Fibroblast of skin of right biceps (primary cell): ENCODE measurements at places on chromosomes 6 and 20.

- peak; percentile 37 for DNase-seq
These were observed 390.5 kb downstream of the QKI start for GRCh38 chr6:163804991-163805390.

DNA sequence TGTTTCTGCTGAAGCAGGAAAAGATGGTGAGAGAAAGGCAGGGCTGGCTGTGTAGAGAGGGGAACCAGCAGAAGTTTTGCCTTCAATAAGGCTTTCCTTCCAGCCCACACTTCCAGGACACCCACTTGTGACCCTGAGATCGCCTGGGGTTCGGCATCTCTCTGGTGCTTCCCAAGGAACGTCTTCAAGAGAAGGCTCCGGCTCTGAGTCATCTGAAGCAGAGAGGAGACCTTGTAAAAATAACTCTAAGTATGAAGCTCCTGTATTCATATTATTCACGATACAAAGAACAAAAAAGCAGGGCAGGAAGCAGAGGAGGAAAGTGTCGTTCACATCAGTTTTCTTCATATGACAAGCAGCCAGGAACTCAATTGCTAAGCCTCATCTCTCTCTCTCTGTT lies 95.4 kb upstream of the MRPS10 start:
- peak; percentile 61 for DNase-seq

GRCh38 chr6:4451081-4451480 lies 315.7 kb upstream of the ECI2 start:
- DNase-seq = no peak

DNA sequence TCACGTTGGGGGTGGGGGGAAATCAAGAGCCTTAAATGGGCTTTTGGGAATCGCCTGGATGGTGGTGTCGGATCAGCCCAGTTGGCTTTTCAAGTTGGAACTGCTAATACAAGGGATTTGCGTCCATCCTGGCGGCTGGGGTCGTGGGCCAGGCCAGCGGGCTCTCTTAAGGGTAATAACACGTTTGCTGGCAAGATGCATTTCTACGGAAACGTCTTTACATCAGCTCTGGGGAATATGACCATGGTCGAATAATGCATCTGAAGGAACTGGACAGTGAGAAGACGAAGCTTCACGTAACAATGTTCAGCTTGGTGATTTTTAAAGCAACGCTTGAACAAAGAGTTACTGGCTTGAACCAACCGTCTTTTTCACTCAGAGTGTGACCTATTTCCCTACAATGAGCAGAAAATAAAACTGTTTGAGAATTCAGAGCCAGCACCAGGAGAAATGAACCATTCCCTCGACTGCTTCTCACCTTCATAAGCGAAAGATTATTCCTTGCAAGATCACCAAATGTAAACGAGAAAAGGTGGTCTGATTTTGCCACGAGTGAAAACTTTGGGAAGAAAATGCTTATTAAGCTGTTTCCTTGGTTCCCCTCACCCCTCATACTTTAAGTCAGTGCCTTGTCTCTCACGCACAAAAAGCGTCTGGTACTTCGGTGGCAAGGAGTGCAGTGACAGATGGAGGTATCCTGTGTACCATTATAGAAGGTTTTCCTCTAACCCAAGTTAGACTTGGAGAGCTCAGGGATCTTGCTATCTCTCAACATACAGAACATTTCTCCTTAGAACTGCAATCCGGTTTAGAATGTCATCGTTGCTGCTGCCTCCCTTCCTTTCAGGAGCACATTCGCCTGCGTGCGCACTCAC lies 1.4 kb upstream of the MARCKS start:
- DNase-seq = peak; percentile 67

GRCh38 chr20:25659999-25660398 lies 36.2 kb upstream of the NANP start:
- no peak for DNase-seq

DNA sequence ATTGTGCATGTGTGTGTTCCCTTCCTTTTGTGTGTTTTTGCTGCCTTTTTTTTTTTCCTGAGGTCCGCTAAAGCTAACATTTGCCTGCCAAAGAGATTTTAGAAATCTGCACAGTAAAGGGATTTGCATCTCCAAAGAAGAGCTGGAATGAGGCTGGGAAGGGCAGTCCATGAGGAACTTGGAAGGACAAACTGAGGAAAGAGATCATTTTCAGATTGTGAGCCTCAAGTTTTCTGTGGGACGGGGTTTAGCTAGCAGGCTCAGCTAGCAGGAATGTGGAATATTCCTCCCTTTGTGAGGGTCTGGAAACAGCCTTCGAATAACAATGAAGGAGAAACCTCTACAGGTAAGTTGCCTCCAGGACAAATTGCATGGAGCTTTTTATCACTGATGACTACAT lies 3.8 kb downstream of the INSM1 start:
- no peak for DNase-seq

DNA sequence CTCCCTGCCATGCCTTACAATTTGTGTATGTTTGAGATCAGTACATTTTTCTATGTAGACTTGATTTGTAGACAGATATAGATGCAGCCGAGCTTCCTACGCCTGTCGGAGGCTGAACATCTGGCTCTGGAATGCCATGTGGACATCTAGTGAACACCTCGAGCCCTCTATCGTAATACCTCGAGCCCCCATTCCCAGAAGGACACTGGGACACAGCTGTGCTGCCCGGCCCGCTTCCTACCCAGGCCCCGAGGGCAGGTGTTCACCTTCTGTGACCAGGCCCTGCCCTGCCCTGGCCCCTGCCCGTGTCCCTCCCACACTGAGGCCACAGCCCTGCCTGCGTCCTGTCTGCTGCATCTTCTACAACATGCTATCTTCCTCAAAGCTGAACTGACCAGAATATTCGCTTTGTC lies 12.9 kb downstream of the RPS6KA2 start:
- no peak for DNase-seq

GRCh38 chr6:168148231-168148849 lies 69.3 kb upstream of the FRMD1 start:
- no peak for DNase-seq

GRCh38 chr6:125528621-125529041 lies 220.8 kb upstream of the HEY2 start:
- DNase-seq = no peak

GRCh38 chr6:11386323-11386722 lies 151.2 kb upstream of the TMEM170B start:
- DNase-seq = no peak

GRCh38 chr6:87806099-87806498 lies 104.1 kb upstream of the AKIRIN2 start:
- DNase-seq = no peak

GRCh38 chr6:53240139-53240538 lies 91.5 kb upstream of the GCM1 start:
- no peak for DNase-seq

DNA sequence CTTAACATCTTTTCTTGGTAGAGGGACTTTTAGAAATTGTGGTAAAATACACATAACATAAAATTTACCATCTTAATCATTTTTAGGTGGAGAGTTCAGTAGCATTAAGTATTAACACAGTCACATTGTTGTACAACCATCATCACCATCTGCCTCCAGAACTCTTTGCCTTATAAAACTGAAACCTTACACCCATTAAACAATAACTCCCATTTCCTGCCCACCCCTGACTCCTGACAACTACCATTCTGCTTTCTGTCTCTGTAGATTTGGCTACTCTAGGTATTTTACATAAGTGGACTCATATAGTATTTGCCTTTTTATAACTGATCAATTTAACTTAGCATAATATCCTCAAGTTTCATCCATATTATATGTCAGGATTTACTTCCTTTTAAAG lies 88.7 kb downstream of the ZHX3 start:
- no peak for DNase-seq

DNA sequence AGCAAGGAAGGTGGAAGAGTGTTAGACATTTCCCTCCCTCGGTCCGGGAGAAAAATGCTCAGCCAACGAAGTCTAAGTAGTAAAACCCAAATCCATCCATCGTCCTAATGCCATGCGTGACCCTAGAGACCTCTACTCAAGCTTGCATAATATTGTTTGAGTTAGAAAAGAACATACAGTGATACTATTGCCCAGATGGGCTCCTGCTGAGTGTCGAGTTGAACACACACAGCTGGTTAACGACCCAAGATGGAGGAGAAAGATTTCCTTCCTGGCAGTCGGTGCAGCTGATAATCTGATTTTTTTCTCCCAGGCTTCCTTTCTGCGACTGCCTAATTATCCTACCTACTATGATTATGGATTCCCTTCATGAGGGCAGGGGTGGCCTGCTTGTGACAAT lies 164.4 kb upstream of the KCNG1 start:
- DNase-seq = no peak

- no peak for DNase-seq
These were observed 5.3 kb upstream of the OSBPL2 start for GRCh38 chr20:62232770-62233645.

DNA sequence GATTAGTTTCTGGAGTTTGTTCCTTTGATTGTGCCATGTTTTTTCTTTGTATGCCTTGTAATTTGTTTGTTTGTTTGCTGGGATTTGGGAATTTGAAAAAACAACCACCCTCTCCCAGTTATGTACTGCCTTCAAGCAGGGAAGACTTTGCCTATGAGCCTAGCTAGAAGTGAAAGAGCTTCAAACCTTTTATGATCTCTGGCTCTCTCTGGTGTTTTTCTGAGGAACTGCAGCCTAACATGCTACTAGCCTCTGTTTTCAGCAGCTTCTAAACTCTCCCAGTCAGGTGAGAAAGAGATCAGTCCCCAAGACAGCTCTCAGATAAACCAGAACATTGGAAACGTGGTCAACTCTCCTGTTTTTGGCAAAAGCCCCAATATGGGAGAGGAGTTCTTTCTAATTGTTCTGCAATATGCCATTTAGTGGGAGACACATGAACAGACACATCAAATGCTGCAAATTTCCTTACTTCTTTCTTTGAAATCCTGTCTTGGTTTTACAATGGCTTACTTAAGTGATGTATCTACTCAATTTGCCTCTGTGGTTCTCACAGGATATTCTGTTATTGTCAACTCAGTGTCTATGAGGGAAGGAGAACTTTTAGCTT lies 58.9 kb upstream of the SERINC1 start:
- DNase-seq = peak; percentile 45

GRCh38 chr20:1094751-1095150 lies 23.7 kb upstream of the PSMF1 start:
- DNase-seq = peak; percentile 63

DNA sequence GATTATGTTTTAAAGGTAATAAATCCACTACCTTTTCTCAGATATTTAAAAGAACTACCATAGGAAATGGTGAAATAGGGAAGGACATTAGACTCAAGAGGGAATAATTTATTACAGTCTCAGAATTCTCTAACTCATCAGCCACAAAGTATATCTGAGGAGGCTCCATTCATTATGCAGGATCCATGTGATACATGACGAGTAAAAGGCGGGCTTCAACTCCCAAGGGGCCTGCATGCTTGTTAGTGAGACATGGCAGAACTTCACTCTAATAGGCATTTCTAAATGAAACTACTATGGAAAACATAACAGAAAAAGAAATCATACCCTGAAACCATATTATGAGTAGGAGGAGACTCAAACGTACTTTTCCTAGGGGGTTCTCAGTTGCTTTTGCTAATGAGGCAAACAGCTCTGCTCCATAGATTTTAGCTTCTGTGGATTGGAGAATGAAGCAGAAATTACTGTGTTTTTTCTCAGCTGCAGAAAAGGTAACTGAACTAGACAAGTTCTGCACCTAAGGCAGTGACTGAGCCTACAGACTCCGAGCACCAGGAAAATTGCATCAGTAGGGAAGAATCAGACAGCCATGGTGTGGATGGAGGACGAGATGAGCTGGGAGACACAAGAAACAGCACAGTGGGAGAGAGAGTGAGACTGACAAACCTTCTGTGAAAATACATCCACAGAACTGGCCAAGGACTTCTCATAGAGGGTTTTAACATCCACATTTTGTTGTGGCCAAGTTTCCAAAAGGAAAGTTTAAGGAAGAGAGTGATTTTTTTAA lies 254.6 kb upstream of the PRDM1 start:
- peak; percentile 84 for DNase-seq

- DNase-seq = peak; percentile 48
These were observed 261.9 kb downstream of the CDH26 start for GRCh38 chr20:60219984-60220562.

- no peak for DNase-seq
These were observed 12.5 kb upstream of the SOX12 start for GRCh38 chr20:312866-313265.

DNA sequence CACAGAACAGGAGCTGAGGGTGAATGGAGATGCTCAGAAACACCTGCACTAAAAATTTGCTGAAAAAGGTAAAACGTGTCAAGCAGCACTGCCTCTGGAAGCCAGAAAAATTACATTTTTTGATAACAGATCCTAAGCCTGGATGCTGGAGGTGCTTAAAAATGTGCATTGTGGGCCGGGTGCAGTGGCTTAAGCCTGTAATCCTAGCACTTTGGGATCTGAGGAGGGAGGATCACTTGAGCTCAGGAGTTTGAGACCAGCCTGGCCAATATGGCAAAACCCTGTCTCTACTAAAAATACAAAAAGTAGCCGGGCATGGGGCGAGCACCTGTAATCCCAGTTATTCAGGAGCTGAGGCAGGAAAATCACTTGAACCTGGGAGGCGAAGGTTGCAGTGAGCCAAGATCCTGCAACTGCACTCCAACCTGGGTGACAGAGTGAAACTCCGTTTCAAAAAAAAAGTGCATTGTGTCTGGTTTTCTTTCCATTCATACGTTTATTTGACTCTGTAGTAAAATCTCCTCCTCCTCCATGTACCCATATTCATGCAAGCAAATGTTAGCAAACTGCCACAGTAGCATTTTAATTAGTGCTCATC lies 587 bp upstream of the BTN3A1 start:
- no peak for DNase-seq

DNA sequence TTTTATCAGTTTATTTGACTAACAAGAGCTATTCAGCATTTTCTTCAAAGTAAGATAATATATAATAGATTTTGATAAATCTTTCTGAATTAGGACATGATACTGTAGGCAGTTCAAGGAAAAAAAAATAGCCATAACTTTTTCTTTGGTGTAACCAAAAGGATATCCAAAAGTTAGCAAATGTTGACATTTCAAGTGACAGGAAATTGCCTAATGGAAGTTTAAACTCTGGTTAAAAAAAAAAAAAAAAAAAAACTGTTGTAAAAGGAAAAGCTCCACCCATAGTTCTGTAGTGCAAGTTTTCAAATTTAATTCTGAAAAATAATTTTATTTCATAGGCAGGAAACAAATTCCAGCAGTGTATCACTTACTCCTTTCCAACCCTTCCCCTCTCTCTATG lies 18.8 kb downstream of the HEBP2 start:
- no peak for DNase-seq
